Peyer's patch (tissue), 4 donors: ENCODE measurements at places on chromosomes 4 and X. TPM values are rescaled to one million over a fixed set of nuclear protein-coding genes. Genes with fewer than 3 reads are reported as not detected.

- no peak for DNase-seq
Observed at GRCh38 chrX:47802589-47802988, 34.1 kb upstream of the ZNF81 start.

GRCh38 chrX:140712413-140713173 is 3.0 kb downstream of the LINC00632 start:
- DNase-seq = no peak

GRCh38 chrX:149979126-149979644 is 40.9 kb upstream of the EOLA2 start:
- DNase-seq = no peak

GRCh38 chr4:174579421-174579820 is 57.1 kb upstream of the HPGD start:
- no peak for DNase-seq

DNA sequence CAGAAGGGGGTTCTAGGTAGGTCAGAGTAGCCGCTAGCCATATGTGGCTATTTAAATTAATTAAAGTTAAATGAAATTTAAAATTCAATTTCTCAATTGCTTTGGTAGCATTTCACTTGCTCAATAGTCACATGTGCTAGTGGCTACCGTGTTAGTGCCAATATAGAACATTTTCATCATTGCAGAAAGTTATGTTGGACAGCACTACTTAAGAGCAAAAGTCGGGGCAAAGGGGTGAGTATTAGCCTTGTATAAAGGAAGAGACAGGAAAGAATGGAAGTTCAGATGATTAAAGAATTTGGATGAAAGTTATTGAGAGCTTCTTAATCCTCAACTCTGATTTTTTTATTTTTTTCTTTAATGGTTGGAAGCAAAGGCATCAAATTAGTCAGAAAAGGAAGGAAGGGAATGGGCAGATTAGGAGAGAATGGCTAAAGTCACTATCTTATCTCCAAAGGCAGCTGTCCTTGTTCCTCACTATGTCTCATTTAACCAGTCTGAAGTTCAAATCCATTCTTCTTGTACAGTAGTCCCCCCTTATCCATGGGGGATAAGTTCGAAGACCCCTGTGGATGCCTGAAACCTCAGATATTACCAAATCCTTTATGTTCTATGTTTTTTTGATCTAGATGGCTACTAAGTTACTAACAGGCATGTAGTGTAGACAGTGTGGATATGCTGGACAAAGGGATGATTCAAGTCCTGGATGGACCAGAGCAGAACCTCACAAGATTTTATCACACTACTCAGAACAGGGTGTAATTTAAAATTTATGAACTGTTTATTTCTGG is 22.9 kb downstream of the OCIAD1 start:
- no peak for DNase-seq

- DNase-seq = no peak
Observed at GRCh38 chr4:121239951-121240350, 75.8 kb upstream of the TNIP3 start.

DNA sequence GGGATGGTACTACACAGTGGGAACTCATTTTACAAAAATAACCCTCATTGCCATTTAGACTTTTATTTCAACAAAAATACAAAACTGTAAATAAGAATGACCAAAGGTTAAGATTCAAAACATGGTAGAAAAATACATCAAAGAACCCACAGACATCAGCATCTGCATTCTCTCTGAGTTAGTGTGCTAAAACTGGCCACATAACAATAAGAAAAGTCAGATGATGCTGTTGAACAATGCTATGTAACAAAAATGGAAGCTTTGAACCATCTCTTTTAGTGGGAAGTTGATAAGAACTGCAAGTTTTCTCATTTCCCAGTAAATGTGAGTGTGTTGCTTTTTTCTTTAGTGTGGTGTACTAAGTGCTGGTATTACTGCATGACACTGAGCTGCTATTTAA is 888.4 kb upstream of the EPHA5 start:
- no peak for DNase-seq

- DNase-seq = no peak
Observed at GRCh38 chr4:20984576-20984836, 284.2 kb downstream of the PACRGL start.

GRCh38 chrX:46849933-46850332 is 13.1 kb downstream of the RP2 start:
- DNase-seq = no peak

GRCh38 chr4:3872834-3873313 is 106.7 kb downstream of the ADRA2C start:
- DNase-seq = no peak

- DNase-seq = no peak
Observed at GRCh38 chr4:8671712-8672290, 79.2 kb downstream of the CPZ start.

- no peak for DNase-seq
Observed at GRCh38 chr4:143021384-143021783, 163.3 kb upstream of the USP38 start.

GRCh38 chr4:123830930-123831329 is 434.3 kb downstream of the SPRY1 start:
- no peak for DNase-seq

DNA sequence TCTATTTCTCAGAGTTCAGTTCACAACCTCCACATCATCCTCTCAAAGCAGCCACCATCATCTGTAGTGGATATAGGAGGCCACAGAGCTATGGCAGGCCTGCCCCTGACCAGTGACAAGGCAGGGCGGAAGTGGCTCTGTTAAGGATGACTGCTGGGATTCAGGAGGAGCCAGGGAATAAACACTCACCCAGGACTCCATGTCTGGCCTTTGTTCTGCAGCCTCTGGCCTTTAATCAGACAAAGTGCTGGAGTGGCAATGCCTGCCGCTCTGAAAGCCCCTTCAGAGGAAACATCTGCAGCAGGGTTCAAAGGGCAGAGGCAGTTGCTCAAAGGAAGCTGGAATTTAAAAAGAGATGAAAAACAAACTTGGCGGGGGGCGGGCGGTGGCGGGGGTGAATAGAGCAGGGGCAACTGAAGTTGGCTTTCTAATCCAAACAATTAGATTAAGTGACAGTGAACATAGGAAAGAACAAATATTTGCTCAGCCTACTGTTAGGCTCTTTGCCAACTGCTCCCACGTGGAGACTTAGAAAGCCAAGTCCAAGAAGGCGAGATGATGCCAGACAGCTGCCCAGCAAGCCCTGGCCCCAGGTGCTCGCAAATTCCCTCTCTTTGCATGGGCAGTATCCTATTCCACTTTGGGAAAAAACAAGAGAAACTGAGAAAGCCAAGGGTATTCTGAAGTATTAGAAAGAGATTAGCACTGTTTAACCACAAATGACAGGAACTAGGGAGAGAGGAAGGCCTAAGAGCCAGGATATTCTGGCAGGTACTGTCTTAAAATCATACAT is 5.5 kb downstream of the MPP1 start:
- peak; percentile 51 for DNase-seq

- no peak for DNase-seq
Observed at GRCh38 chr4:53777244-53777984, 186.1 kb upstream of the LNX1 start.

DNA sequence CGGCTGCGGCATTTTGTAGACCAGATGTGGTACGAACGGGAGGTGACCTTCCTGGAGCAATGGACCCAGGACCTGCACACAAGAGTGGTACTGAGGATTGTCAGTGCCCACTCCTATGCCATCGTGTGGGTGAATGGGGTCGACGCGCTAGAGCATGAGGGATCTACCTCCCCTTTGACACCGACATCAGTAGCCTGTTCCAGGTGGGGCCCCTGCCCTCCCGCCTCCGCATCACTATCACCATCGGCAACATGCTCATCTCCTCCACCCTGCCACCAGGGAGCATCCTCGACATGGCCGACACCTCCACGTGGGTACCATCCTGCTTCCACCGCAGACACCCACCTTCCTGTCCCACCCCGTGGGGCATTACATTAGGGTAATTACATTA is 46.2 kb downstream of the SMARCA5 start:
- DNase-seq = peak; percentile 18

DNA sequence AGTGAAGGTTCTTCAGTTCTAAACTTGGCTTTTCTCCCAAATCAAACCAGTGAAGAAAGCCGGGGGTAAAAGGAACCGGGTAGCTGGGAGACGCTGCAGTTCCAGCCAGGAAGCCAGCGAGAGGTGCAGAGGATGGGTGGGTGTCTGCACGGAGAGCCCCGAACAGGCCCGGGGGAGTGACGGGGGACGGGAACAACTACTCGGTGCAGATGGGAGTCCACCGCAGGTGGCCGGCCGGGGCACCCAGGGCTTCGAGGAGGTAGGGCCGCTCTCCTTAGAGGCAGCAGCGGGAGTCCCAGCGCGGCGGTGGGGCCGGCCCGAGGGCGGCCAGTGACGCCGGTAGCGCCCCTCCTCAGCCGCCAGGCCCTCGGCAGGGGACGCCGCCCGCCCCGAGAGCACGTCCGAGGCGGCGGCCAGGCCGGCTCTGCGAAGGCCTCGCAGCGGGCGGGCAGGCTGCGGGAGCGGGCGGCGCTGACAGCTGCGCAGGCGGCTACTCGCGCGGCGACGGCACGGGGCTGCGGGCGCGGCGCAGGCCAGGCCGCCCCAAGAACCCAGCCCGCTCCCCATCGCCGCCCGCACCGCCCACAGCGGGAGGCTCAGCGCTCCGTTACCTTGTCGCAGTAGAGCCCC is 449 bp downstream of the FBXL5 start:
- peak; percentile 58 for DNase-seq

- no peak for DNase-seq
Observed at GRCh38 chr4:39883646-39884045, 94.1 kb downstream of the PDS5A start.

DNA sequence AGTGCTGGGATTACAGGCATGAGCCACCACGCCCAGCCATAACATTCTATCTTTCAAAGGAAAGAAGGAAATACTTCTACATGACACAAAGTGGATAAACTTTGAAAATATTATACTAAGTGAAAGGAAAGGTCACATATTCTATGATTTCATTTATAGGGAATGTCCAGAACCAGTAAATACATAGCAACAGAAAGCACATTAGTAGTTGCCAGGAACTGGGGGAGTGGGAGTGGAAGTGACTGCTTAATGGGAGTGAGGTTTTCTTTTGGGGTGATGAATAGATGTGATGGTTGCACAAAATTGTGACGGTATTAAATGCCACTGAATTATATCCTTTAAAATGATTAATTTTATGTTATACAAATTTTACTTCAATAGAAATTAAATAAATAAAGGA is 95.7 kb upstream of the IL15 start:
- DNase-seq = no peak

GRCh38 chrX:3820167-3820566 is 106.7 kb upstream of the PRKX start:
- DNase-seq = no peak

GRCh38 chr4:143082701-143083100 is 102.0 kb upstream of the USP38 start:
- DNase-seq = no peak

- DNase-seq = no peak
Observed at GRCh38 chrX:13733506-13733905, 914 bp downstream of the TRAPPC2 start.

- no peak for DNase-seq
Observed at GRCh38 chrX:63755892-63756291, 29.1 kb downstream of the ARHGEF9 start.

GRCh38 chr4:38060829-38061431 is 100.7 kb downstream of the PTTG2 start:
- no peak for DNase-seq

- no peak for DNase-seq
Observed at GRCh38 chr4:6064383-6064782, 46.2 kb upstream of the C4orf50 start.

GRCh38 chr4:77156912-77157858 is at the start of gene CCNG2:
Gene CCNG2 (plus strand): TSS chr4:77157207. CDS start chr4:77158533, 1,326 bp downstream.
- DNase-seq = peak; percentile 89

GRCh38 chrX:106707771-106708454 is 18.6 kb upstream of the RNF128 start:
- DNase-seq = no peak

GRCh38 chr4:144461906-144462305 is 184.1 kb upstream of the HHIP start:
- DNase-seq = no peak

- no peak for DNase-seq
Observed at GRCh38 chr4:124426279-124426678, 286.3 kb downstream of the ANKRD50 start.

DNA sequence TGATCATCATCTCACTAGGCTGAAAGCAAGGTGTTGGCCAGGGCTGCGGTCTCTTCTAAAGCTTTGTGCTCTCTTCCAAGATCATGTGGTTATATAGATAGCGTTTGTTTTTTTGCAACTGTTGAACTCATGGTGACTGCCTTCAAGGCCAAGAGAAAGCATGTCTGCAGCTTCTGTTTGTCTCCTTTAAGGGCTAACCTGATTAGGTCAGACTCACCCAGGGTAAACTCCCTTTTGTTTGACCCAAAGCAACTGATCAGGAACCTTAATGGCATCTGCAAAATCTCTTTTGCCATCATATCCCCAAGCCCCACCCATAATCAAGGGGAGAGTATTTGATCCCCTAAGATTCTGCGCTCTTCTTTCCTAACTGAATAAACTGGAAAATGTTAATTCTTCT is 72.2 kb upstream of the ALG13 start:
- no peak for DNase-seq

GRCh38 chrX:120286733-120287512 is 24.3 kb downstream of the TMEM255A start:
- DNase-seq = no peak

GRCh38 chr4:72302981-72303704 is 265.9 kb downstream of the ADAMTS3 start:
- peak; percentile 65 for DNase-seq

DNA sequence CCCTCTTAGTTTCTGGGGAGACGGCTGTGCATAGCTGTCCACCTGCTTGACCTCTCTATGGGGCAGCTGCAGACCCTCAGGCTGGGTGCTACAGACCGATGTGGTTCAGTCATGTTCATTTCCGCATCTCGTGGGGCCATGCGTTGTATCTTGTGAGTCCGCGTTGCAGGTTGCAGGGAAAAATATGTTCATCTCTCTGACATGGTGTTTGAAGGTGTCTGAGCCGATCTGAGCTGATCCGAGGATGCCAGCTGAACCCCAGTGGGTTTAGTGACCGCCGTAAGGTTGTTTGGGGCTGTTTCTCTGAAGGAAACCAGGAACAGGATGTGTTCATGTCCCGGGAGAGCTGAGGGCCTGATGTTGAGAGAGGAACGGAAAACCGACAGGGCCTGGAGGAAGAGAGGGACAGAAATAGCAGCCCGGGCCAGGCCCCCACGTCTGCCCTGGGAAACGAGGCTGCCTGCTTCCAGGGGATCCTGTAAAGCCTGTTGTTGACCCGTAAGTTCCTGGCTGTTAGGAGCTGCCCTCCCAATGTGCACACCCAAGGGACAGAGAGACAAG is 9.8 kb upstream of the P2RY8 start:
- DNase-seq = no peak

- DNase-seq = no peak
Observed at GRCh38 chrX:25011589-25012432, 4.0 kb downstream of the ARX start.

Gene MAGEA2B
- not detected for total RNA-seq

Gene P2RY8
- 1.7 TPM for total RNA-seq

Gene ADGRG2
- total RNA-seq = 0.28 TPM

Gene TMEM255A
- total RNA-seq = not detected

Gene TIGD2
- total RNA-seq = 13.0 TPM

Gene ZFX
- total RNA-seq = 92.4 TPM

Gene CYLC1
- not detected for total RNA-seq

Gene ARL9
- not detected for total RNA-seq

Gene TAF9B
- total RNA-seq = 14.9 TPM

Gene ATP2B3
- not detected for total RNA-seq
